ENCODE measurements at places on chromosomes 7 and 10.

GRCh38 chr7:44966731-44967538 lies 11.9 kb downstream of the MYO1G start:
- DNase-seq: no peak

GRCh38 chr7:41047789-41048191 lies 655.1 kb downstream of the INHBA start:
- DNase-seq: no peak

DNA sequence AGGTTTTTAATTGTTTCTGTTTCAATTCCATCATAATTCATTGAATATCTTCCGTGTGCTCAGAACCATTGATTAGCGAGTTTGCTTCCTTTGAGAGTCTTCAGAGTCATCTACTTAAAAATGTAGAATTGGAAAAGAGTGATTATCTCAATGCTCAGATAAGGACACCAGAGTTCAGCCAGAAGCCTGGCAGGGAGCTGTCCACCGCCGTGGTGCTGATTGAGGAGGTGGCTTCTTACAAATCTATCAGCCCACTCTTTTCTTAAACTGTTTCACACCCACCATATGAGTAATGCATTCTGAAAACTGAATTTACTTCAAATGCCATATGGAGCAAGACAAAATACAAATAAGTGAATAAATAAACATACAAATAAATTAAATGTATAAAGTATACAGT lies 79.3 kb downstream of the INSYN2A start:
- DNase-seq: no peak

- no peak for DNase-seq
Measured at GRCh38 chr10:75929630-75930161, 498.3 kb downstream of the LRMDA start.

- no peak for DNase-seq
Measured at GRCh38 chr7:124762611-124763143, 2.9 kb downstream of the GPR37 start.

GRCh38 chr7:99499371-99499720 lies 735 bp downstream of the ZNF394 start:
- DNase-seq: no peak

GRCh38 chr7:132393789-132394261 lies 182.4 kb downstream of the PLXNA4 start:
- no peak for DNase-seq
